ENCODE measurements at places on chromosomes 7 and 10.

- DNase-seq, result no peak
These were observed 502 bp downstream of the PRKRIP1 start for GRCh38 chr7:102396710-102397019.

DNA sequence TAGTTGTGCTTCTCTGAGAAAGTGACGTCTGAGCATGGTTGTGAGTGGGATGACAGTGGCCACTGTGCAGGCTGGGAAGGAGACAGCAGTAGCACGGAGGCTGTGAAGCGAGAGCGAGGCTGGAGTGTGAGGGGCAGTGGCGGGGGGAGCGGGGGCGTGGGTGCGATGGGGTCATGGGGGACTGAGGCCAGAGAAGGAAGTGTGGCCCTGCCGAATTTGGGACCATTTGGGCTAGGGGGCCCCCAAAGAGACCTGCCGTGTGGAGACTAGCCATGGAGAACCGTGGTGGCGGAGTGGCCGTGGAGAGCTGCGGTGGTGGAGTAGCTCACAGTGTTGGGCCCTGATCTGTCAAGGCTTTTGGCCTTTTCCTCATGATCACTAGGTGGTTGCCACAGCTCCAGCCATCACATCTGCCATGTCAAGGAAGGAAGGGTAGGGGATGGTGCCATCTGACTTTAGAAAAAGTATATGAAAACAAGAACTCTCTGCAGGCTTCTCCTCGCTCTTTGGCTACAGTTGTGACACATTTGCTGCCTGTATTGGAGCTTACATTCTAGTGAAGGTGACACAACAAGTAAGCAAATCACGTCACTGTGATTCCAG, 61.4 kb downstream of the MGMT start:
- no peak for DNase-seq

- DNase-seq, result no peak
These were observed 237.3 kb downstream of the PTPRN2 start for GRCh38 chr7:158350166-158350900.

GRCh38 chr10:43897765-43898419, 249.2 kb upstream of the ZNF32 start:
- no peak for DNase-seq

- DNase-seq, result no peak
These were observed 516.1 kb upstream of the MGMT start for GRCh38 chr10:128950916-128951275.

DNA sequence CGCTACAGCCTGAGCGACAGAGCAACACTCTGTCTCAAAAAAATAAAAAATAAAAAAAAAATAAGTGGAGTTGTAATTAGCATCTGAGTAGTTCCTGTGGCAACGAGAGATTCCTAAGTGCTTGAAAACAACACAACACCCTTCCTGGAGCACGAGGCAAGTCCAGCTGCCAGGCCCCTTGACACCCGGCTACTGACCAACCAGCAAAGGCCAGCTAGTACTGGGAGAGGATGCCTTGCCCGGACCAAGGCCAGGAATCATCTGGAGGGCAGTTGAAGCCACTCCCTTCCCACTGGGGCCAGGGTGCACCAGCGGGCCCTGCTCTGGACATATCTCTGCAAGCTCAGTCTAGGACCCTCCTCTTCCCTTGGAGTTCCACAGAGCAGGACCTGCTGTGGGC, 536 bp downstream of the C10orf105 start:
- DNase-seq, result no peak
